T-helper 17 cell (primary cell): ENCODE measurements at places on chromosomes 11 and 22. TPM values are rescaled to one million over a fixed set of nuclear protein-coding genes. Genes with fewer than 3 reads are reported as not detected.

DNA sequence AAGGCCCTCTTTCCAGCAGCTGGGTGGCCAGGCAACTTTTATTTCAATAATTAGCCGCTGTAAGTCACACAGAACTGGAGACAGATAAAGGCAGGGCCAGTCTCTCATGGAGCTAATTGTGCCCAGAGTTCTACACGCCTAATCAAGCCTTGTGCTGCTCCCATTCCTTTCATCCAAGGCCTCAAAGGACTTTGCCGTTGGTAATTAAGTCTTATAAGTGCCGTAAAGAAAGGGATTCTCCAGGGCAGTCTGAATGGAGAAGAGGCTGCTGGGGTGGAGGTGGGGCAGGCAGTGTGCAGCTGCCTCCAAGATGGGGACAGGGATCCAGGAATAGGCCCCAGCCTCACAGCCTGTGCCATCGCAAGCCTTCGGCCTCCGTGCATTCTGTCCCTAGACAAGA is 357.9 kb downstream of the TENM4 start:
- no peak overlapping the region for H3K27ac ChIP-seq
- H3K27me3 ChIP-seq: peaks cover 7% of the 10 kb centered on the region
- H3K36me3 ChIP-seq: no peaks in the 10 kb centered on the region
- H3K4me3 ChIP-seq: no peak overlapping the region

DNA sequence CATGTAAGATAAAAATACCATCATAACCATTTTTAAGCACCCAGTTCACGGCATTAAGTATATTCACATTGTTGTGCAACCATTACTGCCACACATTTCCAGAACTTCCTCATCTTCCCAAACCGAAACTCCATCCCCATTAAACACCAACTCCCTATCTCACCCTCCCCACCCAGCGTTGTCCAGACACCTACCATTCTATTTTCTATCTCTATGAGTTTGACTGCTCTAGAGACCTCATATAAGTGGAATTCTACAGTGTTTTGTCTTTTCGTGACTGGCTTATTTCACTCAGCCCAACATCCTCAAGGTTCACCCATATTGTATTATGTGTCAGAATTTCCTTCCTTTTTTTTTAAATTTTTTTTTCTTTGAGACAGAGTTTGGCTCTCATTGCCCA is 45.2 kb downstream of the PPFIA1 start:
- H3K36me3 ChIP-seq: peaks cover 8% of the 10 kb centered on the region
- no peaks in the 10 kb centered on the region for H3K27me3 ChIP-seq
- H3K27ac ChIP-seq: peak overlapping the region; percentile 66
- peaks cover 27% of the 10 kb centered on the region for H3K4me1 ChIP-seq

GRCh38 chr11:118111019-118111743 is 24.4 kb upstream of the SMIM35 start:
- no peak overlapping the region for H3K4me3 ChIP-seq
- H3K27ac ChIP-seq: no peak overlapping the region
- DNase-seq: no peak
- peaks cover 3% of the 10 kb centered on the region for H3K36me3 ChIP-seq

DNA sequence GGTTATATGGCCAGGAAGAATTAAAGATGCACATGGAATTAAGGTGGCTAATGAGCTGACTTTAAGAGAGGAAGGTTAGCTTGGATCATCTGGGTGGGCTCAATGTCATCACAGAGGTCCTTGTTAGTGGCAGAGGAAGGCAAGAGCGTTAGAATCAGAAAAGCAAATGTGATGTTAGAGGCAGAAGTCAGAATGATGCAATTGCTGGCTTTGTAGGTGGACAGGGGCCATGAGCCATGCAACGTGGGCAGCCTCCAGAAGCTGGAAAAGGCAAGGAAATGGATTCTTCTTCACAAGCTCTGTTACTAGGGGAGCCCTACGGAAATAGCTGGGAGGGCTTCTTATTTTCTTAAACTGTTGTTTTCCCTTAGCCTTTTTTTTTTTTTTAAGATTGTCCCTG is 2.3 kb upstream of the CBLIF start:
- DNase-seq: no peak
- H3K27me3 ChIP-seq: peaks cover 9% of the 10 kb centered on the region
- no peaks in the 10 kb centered on the region for H3K36me3 ChIP-seq
- no peaks in the 10 kb centered on the region for H3K4me1 ChIP-seq
- no peak overlapping the region for H3K27ac ChIP-seq

DNA sequence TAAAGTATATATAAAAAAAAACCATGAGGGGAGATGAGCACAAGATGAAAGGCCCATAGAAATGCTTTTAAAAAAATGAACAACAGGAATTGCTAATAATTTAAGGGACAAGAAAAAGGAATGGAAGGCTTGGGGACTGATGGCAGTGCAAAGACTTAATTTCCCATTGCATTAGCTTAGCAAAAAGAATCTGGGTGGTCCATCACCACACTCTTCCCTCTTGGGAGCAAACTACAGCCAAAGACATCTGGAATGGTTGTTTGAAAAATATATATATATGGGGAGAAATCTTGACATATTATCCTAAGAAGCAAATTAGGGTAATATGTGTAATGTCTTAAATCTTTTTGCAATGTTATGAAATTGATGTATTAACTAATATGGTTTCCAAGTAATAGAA is 727.1 kb downstream of the METTL15 start:
- no peak overlapping the region for H3K4me3 ChIP-seq
- H3K36me3 ChIP-seq: no peaks in the 10 kb centered on the region
- no peak for DNase-seq
- H3K4me1 ChIP-seq: no peaks in the 10 kb centered on the region
- no peak overlapping the region for H3K27ac ChIP-seq

DNA sequence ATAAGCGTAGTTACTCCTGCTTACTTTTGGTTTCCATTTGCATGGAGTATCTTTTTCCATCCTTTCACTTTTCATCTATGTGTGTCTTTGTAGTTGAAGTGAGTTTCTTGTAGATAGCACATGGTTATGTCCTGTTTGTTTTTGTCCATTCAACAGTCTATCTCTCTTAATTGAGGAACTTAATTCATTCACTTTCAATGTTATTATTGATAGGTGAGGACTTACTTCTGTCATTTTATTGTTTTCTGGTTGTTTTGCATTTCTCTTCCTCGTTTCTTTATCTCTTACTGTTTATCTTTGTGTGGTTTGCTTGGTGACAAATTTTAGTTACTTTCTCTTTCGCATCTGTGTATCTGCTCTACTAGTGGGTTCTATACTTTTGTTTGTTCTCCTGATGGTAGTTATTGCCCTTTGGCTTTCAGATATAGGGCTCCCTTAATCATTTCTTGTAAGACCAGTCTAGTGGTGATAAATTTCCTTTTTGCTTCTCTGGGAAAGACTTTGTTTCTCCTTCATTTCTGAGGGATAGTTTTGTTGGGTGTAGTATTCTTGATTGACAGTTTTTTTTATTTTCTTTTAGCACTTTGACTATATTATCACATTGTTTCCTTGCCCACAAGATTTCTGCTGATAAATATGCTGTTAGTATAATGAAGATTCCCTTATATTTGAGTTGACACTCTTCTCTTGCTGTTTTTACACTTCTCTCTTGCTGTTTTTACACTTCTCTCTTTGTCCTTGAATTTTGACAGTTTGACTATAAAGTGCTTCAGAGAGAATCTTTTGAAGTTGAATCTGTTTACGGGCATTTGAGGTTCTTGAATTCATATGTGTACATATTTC is 9.0 kb upstream of the RAG1 start:
- peak overlapping the region; percentile 63 for H3K4me3 ChIP-seq
- no peak for DNase-seq
- peaks cover under 1% of the 10 kb centered on the region for H3K27me3 ChIP-seq
- peak overlapping the region; percentile 27 for H3K27ac ChIP-seq

Gene FERMT3
- total RNA-seq: 182 TPM

Gene SLCO2B1
- total RNA-seq: not detected

Gene SLC3A2
- total RNA-seq: 233 TPM
